Cortex of kidney (tissue), 1 donor: ENCODE measurements at places on chromosomes 7 and 10.

DNA sequence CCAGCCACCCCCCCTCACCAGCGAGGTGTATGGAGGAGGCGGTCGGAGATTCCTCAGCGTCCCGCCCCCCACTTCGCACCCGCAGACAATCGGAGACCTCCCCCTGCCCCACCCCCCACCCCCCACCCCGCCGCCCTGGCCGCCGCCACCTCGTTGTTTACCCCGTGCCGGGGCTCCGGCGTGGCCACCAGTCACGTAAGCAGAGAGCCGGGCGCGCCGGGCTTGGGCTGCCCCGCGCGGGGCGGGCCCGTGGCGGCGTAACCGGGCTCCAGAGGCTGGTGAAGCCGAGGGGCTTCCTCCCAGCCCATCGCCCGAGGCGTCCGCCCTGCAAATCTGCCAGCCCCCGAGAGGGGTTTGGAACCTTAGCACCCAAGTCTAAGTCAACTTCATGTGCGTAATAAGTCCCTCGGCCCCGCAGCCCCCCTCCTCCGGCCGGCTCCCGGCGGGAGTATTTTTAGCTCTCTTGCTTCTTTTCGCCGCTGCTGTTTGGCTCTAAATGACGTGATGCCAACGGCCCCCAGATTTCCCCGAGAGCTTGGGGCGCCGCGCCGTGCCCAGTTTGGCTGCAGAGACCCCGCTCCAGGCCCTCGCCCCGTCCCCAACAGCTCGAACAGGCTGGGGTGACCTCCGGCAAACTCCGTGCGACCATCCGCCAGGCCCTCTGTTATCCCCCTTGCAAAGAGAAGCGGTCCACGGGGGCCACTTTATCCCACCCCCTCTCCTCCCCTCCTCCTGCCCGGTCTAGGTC, 2.7 kb downstream of the MXI1 start:
- no peak for DNase-seq

DNA sequence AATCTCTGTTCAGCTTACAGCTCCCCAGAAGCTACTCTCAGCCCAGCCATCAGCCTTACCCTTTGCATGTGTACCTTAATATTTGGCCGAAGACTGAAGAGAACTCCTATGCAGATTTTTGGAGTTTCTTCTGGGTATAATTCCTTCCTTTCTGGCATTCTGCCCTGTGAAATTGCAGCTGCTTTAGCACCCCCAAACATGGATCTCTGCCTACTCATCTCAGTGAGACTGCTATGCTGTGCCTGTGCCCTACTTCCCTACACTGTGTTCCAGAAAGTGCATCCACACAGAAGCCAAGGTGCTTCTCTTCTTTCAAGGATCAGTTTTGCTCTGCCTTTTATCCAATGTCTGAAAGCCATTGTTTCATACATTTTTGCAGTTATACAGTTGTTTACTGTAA, 81.6 kb downstream of the NPY start:
- DNase-seq: no peak

DNA sequence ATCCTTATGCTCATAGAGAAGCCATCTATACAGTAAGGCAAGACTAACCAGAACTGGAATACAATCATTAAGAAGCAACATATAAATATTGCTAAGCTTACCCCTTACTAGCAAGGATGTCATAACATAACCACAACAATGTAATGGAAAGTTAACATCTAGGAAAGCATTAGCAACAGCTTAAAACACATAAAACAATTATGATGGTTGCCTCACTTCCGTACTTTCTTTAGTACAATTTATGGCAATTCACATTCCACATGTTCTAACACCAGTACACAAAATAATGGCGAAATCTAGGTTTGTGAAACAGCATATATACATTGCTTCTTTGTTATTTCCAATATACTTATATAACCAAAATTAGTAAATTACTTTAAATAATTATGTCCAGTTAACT, 195.0 kb downstream of the AHR start:
- DNase-seq: no peak

GRCh38 chr10:99700649-99701048, 31.3 kb downstream of the COX15 start:
- DNase-seq: no peak

DNA sequence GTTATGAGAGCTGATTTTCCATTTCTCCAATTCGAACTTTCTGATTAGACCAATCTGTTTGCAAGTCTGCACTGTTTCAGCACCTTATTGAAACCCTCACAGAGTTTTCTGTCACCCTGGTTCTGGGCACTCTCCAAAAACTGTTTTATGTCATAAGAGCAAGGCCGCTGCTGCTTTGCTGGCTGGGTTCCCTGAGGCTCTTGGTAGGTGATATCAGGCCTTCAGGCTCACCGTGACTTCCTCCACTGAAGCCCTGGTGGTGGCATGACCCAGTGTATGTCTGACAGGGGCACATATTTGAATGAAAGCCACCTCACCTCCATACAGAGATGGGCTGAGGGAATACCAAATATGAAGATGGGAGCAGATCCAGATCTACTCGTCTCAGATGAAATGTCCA, 8.3 kb downstream of the RABGEF1 start:
- DNase-seq: no peak

GRCh38 chr7:6546498-6547251, 4.6 kb downstream of the GRID2IP start:
- DNase-seq: no peak

- DNase-seq: no peak
Observed at GRCh38 chr10:106958589-106959361, 205.7 kb downstream of the SORCS1 start.

- DNase-seq: no peak
Observed at GRCh38 chr7:45088146-45088701, 545 bp downstream of the NACAD start.

DNA sequence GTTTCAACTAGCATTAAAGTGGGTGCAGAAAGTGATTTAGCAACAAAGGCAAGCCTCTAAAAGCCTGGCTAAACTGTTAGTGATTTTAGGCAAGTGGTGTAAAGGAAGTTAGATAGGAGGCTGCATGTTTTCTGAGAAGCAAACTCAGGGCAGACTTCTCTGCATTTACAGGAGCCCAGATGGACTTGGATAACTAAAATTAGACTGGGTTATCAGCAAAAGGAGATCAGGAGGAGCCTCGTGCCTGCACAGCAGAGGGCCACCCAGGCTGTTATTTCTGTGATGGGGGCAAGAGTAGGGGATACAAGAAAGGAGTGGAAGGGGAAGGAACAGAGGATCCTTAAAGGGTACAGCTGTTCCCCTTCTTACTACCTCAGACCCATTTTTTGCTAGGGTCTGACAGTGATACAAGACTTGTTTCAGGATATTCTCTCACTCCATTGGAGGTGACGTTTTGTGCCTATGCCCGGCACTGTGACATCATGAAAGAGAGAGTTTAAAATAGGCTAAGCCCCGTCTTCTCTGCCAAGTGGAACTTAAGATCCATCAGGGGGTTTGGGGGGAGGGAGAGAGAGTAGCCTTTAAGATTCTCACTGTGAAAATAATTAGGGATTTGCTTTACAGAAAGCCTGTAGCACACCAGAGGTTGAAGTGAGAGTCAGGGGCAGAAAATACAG, 49.6 kb upstream of the PDCD4 start:
- no peak for DNase-seq

GRCh38 chr10:92407305-92408016, 116.5 kb downstream of the MARCHF5 start:
- DNase-seq: no peak

DNA sequence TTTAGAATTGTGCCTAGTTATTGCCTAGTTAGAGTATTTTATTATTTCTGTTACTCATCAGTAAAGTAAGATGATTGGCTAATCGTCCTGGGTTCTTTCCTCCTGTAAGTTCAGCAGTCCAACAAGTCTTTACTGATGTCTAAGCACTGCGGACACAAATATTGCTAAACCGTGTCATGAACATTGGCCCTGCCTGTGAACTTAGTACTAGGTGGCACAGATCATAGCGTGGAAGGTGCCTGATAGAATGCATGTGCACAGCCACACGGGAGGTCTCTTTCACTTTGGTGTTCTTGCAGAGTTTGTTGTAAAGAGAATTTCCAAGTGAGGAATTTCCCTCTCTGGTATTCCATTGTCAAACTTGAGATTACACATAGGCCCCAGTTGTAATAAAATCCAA, 38.0 kb downstream of the RBM33 start:
- no peak for DNase-seq
